Muscle of leg (tissue), 16 donors: ENCODE measurements at places on chromosomes 3 and 15. TPM values are rescaled to one million over a fixed set of nuclear protein-coding genes. Genes with fewer than 3 reads are reported as not detected.

GRCh38 chr3:53231532-53232511 lies 24.0 kb downstream of the TKT start:
- peaks cover 86% of the 10 kb centered on the region for H3K36me3 ChIP-seq
- peaks cover 22% of the 10 kb centered on the region for H3K4me1 ChIP-seq
- H3K4me3 ChIP-seq, result no peak overlapping the region
- H3K27ac ChIP-seq, result no peak overlapping the region
- DNase-seq, result no peak

DNA sequence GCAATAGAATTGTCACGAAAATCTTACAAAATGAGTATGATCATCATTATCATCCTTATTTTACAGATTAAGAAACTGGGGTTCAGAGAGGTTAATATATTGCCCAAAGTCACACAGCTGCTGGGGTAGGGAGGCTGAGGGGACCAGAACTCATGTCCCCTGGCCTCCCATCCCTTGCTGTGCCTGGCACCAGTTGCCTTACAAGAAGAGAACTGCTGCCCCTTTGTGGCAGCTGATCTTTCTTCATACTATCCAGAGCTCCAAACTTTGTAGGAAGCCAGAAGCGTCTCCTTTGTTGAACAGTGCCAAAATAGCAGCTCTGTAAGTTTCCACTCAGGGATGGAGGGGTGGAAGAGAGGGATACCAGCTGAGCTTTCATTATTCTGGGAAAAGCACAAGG lies 236.8 kb upstream of the TBC1D5 start:
- no peaks in the 10 kb centered on the region for H3K4me1 ChIP-seq
- H3K27ac ChIP-seq, result no peak overlapping the region
- H3K27me3 ChIP-seq, result no peaks in the 10 kb centered on the region
- DNase-seq, result peak; percentile 23
- no peaks in the 10 kb centered on the region for H3K36me3 ChIP-seq

GRCh38 chr15:61527836-61528580 lies 298.9 kb upstream of the RORA start:
- no peaks in the 10 kb centered on the region for H3K36me3 ChIP-seq
- H3K27me3 ChIP-seq, result no peaks in the 10 kb centered on the region
- DNase-seq, result no peak

- no peak overlapping the region for H3K4me3 ChIP-seq
- peaks cover 13% of the 10 kb centered on the region for H3K4me1 ChIP-seq
- DNase-seq, result no peak
These were observed 55.9 kb downstream of the PDIA5 start for GRCh38 chr3:123122525-123123315.

The SYNM gene
- polyA plus RNA-seq, result 45.7 TPM

GRCh38 chr3:41716471-41716870 lies 245.4 kb downstream of the ULK4 start:
- H3K27ac ChIP-seq, result no peak overlapping the region
- H3K4me3 ChIP-seq, result no peak overlapping the region
- no peaks in the 10 kb centered on the region for H3K36me3 ChIP-seq

- H3K27ac ChIP-seq, result no peak overlapping the region
- peak; percentile 3 for DNase-seq
- no peaks in the 10 kb centered on the region for H3K27me3 ChIP-seq
- H3K4me1 ChIP-seq, result no peaks in the 10 kb centered on the region
These were observed 38.3 kb upstream of the INO80 start for GRCh38 chr15:41154412-41154811.

GRCh38 chr15:92845126-92845508 lies 55.0 kb upstream of the CHD2 start:
- peak overlapping the region; percentile 54 for H3K27ac ChIP-seq
- no peak overlapping the region for H3K4me3 ChIP-seq
- H3K27me3 ChIP-seq, result peaks cover 7% of the 10 kb centered on the region
- peak; percentile 90 for DNase-seq
- H3K4me1 ChIP-seq, result peaks cover 9% of the 10 kb centered on the region

The LRRK1 gene
- polyA plus RNA-seq, result 9.4 TPM

The PRR20G gene
- polyA plus RNA-seq, result not detected

- H3K27me3 ChIP-seq, result peaks cover 35% of the 10 kb centered on the region
- DNase-seq, result peak; percentile 14
- peaks cover 18% of the 10 kb centered on the region for H3K4me1 ChIP-seq
- H3K36me3 ChIP-seq, result no peaks in the 10 kb centered on the region
These were observed 954 bp downstream of the CLDN11 start for GRCh38 chr3:170419557-170420087.

The NDUFB5 gene
- polyA plus RNA-seq, result 172 TPM

The DZIP3 gene
- 18.0 TPM for polyA plus RNA-seq

- peaks cover 16% of the 10 kb centered on the region for H3K4me1 ChIP-seq
- no peaks in the 10 kb centered on the region for H3K27me3 ChIP-seq
- no peaks in the 10 kb centered on the region for H3K36me3 ChIP-seq
These were observed 1.3 kb upstream of the STAG1 start for GRCh38 chr3:136753326-136753939.

GRCh38 chr3:177515786-177516157 lies 318.5 kb upstream of the TBL1XR1 start:
- H3K4me1 ChIP-seq, result peaks cover 44% of the 10 kb centered on the region
- H3K36me3 ChIP-seq, result no peaks in the 10 kb centered on the region
- H3K27me3 ChIP-seq, result no peaks in the 10 kb centered on the region

DNA sequence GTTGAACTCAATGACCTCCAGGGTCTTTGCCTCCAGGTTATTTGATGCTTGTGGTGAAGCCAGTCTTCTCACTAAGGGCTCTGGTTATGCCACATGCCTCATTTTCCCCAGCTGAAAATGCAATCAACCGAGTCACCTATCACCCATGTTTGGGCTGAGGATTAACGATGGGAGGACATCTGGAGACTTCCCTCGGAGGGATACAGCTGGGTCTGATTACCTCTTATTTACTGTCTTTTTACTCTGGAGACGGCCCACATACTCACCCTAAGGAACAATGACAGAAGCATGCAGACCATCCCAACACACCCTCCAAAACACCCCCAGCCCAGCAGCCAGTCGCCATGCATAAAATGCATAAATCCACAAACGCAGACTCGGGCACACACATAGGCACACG lies 187.4 kb downstream of the OPA1 start:
- peaks cover 30% of the 10 kb centered on the region for H3K27me3 ChIP-seq
- H3K4me1 ChIP-seq, result peaks cover 13% of the 10 kb centered on the region
- no peak overlapping the region for H3K27ac ChIP-seq
- H3K4me3 ChIP-seq, result no peak overlapping the region
- no peaks in the 10 kb centered on the region for H3K36me3 ChIP-seq

- no peaks in the 10 kb centered on the region for H3K4me1 ChIP-seq
- H3K36me3 ChIP-seq, result no peaks in the 10 kb centered on the region
- H3K27me3 ChIP-seq, result no peaks in the 10 kb centered on the region
- peak; percentile 69 for DNase-seq
- H3K4me3 ChIP-seq, result no peak overlapping the region
These were observed 68.5 kb upstream of the PLCL2 start for GRCh38 chr3:16816048-16816780.

The TMCO5A gene
- polyA plus RNA-seq, result not detected

- peaks cover 11% of the 10 kb centered on the region for H3K4me1 ChIP-seq
- no peak overlapping the region for H3K4me3 ChIP-seq
- H3K27me3 ChIP-seq, result no peaks in the 10 kb centered on the region
- no peaks in the 10 kb centered on the region for H3K36me3 ChIP-seq
- no peak overlapping the region for H3K27ac ChIP-seq
These were observed 169.1 kb upstream of the SEMA6D start for GRCh38 chr15:47548231-47548630.

DNA sequence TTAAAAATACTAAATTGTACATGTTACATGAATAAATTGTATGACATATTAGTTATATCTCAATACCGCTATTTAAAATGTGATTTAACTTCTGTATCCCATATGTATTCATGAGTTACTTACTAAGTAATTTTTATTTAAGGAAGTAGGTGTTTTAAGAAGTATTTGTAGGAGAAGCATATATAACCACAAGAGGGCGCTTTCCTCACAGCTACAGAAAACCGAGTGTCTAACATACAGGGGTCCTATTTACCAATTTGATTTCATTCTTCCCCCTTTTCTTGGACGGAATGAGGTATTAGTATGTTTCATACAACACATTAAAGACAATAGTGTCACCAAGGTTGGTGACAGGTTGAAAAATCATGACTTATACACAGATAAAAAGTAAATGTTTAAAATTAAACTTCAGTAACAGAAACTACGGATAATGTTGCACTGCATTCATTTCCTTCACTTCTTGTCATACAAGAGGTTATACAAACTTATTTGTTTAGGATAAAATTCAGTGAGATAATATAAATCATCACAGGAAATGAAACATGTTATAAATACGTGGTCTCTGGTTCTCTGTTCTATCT lies 253.6 kb downstream of the MAGI1 start:
- no peak overlapping the region for H3K27ac ChIP-seq
- peak; percentile 70 for DNase-seq
- no peaks in the 10 kb centered on the region for H3K36me3 ChIP-seq
- H3K27me3 ChIP-seq, result no peaks in the 10 kb centered on the region
- H3K4me1 ChIP-seq, result peaks cover 2% of the 10 kb centered on the region

DNA sequence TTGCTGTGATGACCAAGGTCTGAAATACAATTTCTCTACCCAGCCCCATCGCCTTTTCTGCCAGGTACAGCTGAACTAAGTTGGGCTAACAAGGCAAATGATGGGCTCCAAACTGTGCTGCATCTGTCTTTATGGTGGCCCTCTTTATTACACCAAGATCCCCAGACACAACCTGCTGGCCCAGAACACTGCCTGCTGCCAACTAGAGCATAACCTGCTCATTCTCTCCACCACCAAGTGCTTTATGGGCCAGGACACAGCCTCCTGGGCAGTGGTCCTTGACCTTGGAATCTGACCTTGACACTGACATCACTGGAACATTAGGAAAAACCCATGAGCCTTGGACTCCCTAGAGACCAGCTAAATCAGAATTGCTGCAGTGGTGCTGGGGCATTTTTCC lies 3.3 kb downstream of the LINS1 start:
- no peak for DNase-seq
- no peaks in the 10 kb centered on the region for H3K36me3 ChIP-seq
- no peak overlapping the region for H3K4me3 ChIP-seq

DNA sequence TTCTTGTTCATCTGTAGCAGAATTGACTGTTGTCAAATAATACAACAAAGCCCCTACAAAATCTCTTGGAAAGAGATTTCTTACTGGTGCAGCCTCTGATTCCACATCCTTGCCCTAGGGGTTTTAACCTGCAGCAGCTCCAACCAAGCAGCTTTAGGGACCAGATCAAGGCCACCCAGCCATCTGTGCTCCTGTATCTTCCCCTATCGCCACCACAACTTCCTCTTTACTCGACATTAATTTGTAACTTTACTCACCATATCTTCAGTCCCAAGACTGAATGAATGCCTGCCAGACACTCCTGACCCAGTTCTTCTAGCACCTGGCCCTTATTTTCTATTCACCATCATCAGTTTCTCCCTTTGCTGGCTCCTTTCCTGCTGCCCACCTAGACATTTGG lies 156.6 kb upstream of the IL12A start:
- H3K36me3 ChIP-seq, result no peaks in the 10 kb centered on the region
- no peak for DNase-seq
- no peak overlapping the region for H3K4me3 ChIP-seq
- H3K27me3 ChIP-seq, result no peaks in the 10 kb centered on the region

The UROC1 gene
- not detected for polyA plus RNA-seq

DNA sequence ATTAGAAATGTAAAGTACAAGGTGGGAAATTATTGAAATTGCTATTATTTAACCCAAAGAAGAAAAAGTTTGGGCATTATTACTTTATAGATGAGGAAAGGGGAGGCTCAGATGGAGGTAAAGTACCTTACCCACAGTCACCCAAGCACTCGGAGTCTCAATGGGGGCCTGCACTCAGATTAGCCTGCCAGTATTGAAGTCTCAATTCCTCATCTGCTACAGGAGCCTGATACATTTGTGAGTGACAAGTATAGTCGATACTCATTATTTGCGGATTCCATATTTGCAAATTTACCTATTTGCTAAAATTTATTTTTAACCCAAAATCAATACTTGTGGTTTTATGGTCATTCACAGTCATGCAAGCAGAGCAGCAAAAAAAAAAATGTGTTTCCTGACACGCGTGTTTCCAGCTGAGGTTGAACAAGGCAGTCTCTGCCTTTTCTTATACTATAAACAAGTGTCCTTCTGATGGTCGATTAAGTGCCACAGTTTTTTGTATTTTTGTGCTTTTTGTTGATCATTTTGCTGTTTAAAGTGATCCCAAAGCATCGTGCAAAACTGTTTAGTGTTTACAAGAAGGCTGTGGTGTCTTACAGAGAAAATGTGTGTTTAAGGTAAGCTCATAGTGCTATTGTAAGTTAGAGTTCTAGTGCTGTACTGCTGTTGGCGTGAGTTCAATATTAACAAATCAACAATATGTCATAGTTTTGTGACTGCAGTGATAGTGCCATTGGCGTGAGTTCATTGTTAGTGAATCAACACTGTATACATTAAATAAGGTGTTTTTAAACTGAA lies 48.0 kb downstream of the ARHGEF26 start:
- no peaks in the 10 kb centered on the region for H3K36me3 ChIP-seq
- no peak overlapping the region for H3K27ac ChIP-seq
- no peak for DNase-seq
- no peaks in the 10 kb centered on the region for H3K27me3 ChIP-seq
- no peak overlapping the region for H3K4me3 ChIP-seq
- H3K4me1 ChIP-seq, result no peaks in the 10 kb centered on the region

The GOLGA8G gene
- not detected for polyA plus RNA-seq

DNA sequence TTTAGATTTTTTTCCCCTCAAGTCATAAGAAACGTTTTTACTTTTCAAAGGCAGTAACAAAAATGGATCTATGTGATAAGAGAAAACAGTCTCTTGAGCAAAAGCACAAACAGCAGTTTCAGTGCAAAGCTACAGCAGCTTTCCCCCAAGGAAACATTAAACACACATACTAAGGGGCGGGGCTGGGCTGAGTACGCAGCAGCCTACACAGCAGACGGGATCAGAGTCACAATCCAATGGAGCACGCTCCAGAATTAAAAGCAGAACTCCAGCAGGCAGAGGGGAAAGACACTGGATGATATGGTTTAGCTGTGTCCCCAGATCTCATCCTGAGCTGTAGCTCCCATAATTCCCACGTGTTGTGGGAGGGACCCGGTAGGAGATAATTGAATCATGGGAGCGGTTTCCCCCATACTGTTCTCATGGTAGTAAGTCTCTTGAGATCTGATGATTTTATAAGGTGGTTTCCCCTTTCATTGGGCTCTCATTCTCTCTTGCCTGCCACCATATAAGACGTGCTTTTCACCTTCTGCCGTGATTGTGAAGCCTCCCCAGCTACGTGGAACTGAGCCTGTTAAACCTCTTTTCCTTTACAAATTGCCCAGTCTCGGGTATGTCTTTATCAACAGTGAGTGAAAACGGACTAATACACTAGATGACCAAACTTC lies 116.2 kb upstream of the SLCO3A1 start:
- peak; percentile 25 for DNase-seq
- no peak overlapping the region for H3K27ac ChIP-seq
- no peaks in the 10 kb centered on the region for H3K36me3 ChIP-seq
- peaks cover 3% of the 10 kb centered on the region for H3K4me1 ChIP-seq
- H3K27me3 ChIP-seq, result peaks cover 8% of the 10 kb centered on the region
- H3K4me3 ChIP-seq, result no peak overlapping the region

- H3K36me3 ChIP-seq, result peaks cover 21% of the 10 kb centered on the region
- DNase-seq, result no peak
- no peaks in the 10 kb centered on the region for H3K4me1 ChIP-seq
These were observed 21.6 kb downstream of the EMC4 start for GRCh38 chr15:34246276-34246976.
